ENCODE measurements at places on chromosomes 3 and 15.

- no peak for DNase-seq
These were observed 155.8 kb upstream of the GADL1 start for GRCh38 chr3:31050296-31050695.

- DNase-seq: peak; percentile 91
These were observed 289.9 kb downstream of the SATB1 start for GRCh38 chr3:18135060-18135814.

GRCh38 chr3:167032267-167032876, 347.7 kb downstream of the ZBBX start:
- peak; percentile 72 for DNase-seq

DNA sequence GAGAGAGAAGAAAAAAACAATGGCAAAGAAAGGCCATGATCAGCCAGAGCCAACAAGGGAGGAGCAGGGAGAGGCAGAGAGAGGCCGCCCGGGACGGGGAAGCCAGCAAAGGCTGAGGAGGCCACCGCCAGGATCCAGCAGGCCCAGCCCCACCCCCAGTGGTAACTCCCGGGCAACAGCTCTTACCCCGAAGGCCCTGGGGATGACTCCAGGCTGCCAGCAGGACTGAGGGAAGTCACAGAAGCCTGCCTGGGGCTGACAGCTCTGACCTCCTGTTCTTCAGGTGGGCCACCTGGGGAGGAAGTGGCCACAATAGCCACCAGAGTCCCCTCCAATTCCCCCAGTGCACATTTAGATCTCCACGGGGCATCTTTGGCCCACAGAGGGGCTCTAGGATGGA, 184.3 kb upstream of the LINGO1 start:
- DNase-seq: no peak

DNA sequence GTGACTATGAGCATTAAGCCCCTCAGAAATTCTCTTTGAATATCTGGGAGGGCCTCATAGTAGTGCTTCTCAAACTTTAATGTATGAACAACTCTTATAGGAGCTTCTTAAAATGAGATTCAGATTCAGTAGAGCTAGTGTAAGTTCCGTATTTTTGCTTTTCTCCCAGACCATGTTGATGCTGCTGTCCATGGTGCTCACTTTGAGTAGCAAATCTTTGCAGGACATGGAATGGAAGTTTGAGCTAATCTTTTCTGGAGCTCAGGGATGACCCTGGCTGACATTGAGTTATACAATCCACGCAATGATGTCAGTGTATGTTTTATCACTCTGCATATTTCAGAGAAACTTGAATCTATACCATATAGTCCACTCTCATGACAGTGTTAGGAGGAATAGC, 134.2 kb downstream of the OTOL1 start:
- no peak for DNase-seq

Data from bronchial epithelial cell (primary cell).